ENCODE measurements at places on chromosomes 2 and 18. TPM values are rescaled to one million over a fixed set of nuclear protein-coding genes. Genes with fewer than 3 reads are reported as not detected.

TBR1 gene
- 0.05 TPM for total RNA-seq

ACYP2 gene
- total RNA-seq = 9.6 TPM

DSG2 gene
- total RNA-seq = 16.0 TPM

C2orf80 gene
- total RNA-seq = not detected

Measured in thymus (tissue), 14 donors.